ENCODE measurements at places on chromosomes 6 and 20.
A peak's percentile ranks its signal among the peaks of the same experiment; 100 is the strongest.

DNA sequence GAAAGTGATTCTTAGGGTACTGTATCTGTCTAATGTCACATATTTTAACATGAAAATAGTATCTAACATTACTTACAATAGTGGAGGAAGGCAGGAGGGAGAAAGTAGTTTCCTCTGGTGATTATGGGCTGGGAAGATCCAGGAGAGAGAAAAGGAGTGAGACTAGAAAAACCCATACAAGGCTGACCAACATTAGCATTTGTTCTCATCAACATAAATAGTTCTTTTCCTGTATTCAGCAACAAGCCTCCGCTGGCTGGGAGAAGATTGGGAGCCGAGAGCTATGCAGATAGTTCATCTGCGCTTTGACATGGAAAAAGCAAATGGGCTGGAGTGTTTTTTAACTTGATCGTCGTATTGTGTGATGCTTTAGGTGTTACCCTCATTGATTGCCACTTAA lies 239.4 kb downstream of the PHACTR1 start:
- DNase-seq = no peak

- DNase-seq = no peak
Measured at GRCh38 chr6:157585274-157586087, 204.5 kb downstream of the ZDHHC14 start.

DNA sequence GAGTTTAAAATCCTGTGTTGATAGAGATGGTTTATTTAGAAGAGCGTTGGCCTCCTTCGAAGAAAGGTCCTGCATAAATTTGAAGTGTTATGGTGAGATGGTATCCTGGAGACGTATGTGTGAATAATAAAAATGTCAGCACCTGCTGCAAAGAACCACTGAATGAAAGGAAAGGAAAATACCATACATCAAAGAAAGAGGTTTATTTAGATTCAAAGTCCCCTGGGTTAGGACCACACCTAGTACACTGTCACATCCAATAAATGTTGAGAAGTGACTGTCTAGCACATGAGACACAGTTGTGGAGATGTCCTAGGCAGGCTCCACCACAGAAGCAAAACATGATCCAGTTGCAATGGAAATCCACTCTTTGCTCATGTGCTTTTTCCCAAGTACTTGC lies 214.7 kb downstream of the PAX1 start:
- no peak for DNase-seq

DNA sequence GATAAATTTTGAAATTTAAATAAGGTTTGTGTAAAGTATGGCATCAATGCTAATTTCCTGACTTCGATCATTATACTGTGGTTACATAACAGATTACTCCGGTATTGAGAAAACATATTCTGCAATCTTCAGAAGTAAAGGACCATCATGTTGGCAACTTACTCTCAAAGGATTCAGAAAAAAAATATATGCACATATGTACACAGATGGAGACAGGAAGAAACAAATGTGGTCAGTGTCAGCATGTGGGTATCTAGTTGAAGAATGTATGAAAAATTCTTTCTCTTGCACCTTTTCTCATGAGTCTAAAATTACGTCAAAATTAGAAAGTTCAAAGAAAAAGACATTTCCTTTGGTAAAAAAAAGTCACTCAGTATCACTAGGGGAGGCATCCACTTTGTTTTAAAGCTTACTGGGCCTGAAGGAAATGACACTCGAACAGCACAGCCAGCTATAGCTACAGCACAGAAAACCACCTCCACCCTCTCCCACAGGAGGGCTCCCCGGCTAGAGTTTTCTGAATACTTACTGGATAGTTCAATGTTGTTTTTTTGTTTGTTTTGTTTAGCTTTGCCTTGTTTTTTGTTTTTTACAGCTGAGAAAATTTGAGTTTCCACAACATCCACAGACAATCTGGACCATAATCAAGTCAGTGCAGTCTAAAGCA lies 317.2 kb upstream of the AGPAT4 start:
- DNase-seq = no peak

DNA sequence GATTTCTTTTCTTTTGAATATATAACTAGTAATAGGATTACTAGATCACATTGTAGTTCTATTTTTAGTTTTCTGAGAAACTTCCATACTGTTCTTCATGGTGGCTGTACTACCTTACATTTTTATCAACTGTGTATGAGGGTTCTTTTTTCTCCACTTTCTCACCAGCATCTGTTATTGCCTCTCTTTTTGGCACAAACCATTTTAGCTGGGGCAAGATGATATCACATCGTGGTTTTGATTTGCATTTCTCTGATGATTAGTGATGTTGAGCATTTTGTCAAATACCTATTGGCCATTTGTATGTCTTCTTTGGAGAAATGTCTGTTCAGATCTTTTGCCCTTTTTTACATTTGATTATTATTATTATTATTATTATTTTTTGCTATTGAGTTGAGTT lies 86.1 kb upstream of the TCF21 start:
- DNase-seq = no peak

DNA sequence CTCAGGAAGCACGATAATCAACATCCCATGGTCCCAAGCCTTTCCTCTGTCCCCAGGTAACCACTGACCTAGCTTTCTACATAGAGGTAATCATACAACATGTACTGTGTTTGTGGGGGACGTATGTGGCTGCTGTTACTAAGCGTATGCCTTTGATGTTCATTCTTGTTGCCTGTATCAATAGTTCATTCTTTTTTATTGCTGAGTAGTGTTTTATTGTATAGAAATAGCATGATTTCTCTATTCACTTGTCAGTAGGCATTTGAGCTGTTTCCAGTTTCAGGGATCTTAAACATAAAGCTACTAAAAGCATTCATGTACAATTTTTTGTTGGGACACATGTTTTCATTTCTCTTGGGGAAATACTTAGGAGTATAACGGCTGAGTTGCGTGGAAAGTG lies 185.4 kb downstream of the PACRG start:
- DNase-seq = no peak

- no peak for DNase-seq
Measured at GRCh38 chr20:20887593-20888265, 175.3 kb upstream of the RALGAPA2 start.

DNA sequence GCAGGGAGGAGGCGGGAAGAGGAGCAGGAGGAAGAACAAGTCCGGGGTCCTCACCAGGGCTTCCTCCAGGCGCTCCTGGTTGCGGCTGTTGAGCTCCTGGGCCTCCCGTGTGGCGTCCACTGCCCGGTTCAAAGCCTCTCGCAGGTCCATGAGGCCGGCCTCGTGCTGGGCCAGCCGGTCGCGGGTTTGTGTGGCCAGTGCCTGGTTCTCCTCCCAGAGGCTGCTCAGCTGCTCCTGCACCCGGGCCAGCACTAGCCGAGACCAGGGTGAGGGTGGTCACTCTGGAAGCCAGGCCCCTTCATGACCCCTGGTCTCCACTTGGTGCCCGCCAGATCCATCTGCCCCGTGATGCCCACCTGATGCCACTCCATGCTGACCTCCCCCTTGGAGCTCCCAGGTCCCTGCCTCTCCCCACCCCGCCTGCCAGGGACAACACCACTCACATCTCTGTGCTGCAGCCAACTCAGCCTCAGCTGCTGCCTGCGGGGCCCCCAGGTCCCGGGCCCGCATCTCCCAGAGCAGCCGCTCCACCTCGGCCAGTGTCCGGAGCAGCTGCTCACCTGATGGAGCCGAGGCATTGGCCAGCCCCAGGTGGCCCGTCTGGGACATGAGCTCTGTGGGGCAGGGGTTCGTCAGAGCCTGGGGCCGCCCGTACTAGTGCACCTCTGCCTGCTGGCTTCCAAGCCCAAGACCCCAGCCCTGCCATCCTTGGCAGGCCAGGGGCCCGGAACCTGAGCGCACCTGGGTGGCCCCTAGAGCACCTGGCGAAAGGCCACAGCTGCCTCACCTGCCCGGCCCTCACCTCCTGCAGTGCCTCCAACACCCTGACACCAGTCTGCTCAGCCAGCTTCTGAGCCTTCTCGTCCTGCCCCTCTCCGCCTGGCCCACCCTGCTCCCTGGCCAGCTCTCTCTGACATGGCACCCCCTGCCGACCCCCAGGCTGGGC lies 15.9 kb downstream of the ADRM1 start:
- no peak for DNase-seq

- DNase-seq = no peak
Measured at GRCh38 chr6:97703661-97704060, 420.6 kb upstream of the MMS22L start.

- no peak for DNase-seq
Measured at GRCh38 chr6:3327403-3327802, 68.7 kb downstream of the PSMG4 start.

DNA sequence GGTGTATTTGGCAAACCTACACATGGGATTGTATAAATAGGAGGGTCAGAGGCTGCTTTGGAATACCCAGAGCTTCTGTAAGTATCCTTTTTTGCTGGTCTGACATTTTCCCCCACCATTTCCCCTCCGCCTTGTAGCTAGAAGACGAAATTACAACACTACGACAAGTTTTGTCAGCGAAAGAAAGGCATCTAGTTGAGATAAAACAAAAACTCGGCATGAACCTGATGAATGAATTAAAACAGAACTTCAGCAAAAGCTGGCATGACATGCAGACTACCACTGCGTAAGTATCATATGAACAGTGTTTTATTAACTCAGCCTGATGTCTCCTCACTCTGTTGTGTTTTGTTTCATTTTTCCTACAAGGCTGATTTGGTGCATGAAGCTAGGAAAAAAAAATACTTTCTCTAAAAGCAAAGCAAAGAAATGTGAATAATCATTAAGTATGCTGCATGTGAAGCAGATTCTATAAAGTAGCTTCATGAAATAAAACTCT lies 72.7 kb downstream of the HDDC2 start:
- DNase-seq = peak; percentile 18

All from fibroblast of pulmonary artery (primary cell).